ENCODE measurements at places on chromosomes 3 and 15.

DNA sequence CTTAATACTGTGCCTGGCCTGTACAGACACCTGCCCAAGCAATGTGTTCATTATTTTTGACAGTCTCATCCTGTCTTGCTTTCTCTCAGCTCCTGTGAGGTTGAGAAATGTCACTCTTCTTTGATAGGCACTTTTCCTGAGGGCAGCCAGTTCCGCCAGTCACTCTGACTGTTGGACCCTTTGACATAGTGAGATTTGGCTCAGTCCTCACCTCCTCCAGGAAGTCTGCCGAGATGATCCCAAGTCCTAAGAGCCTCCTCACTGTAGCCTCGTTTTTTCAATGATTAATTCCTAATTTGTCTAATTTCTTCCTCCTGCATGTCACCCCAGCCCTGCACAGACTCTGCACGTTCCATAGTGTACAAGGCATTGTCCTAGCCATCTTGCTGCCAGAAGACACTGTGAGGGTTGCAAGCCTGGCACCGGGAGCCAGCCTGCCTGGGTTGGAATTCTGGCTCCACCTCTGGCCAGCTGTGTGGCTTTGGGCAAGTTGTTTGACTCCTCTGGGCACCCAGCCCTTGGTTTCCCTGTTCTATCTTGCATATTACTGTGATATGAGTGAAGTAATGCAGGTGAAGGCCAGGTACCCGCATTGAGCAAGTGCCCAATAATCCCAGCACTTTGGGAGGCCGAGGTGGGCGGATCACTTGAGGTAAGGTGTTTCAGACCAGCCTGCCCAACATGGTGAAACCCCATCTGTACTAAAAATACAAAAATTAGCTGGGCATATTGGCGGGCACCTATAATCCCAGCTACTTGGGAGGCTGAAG is 24.3 kb downstream of the RPLP1 start:
- DNase-seq, result no peak

DNA sequence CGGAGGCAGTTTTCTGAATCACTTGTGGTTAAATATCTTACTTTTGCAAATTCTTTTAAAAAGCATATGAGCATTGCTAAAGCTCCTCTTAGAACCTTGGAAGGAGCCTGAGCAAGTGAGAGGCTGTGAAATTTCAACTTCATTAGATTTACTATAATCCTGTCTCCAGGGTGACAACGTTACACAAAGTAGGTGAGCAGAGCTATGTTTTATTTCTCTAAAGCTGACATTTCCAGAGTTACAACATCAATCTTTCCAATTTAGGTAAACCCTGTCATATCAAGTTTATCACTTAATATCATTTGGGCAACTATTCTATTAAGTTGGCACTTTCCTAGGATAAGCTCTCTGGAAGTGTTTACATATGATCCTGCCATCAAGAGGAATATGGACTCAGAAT is 544.9 kb upstream of the CBLB start:
- DNase-seq, result no peak

DNA sequence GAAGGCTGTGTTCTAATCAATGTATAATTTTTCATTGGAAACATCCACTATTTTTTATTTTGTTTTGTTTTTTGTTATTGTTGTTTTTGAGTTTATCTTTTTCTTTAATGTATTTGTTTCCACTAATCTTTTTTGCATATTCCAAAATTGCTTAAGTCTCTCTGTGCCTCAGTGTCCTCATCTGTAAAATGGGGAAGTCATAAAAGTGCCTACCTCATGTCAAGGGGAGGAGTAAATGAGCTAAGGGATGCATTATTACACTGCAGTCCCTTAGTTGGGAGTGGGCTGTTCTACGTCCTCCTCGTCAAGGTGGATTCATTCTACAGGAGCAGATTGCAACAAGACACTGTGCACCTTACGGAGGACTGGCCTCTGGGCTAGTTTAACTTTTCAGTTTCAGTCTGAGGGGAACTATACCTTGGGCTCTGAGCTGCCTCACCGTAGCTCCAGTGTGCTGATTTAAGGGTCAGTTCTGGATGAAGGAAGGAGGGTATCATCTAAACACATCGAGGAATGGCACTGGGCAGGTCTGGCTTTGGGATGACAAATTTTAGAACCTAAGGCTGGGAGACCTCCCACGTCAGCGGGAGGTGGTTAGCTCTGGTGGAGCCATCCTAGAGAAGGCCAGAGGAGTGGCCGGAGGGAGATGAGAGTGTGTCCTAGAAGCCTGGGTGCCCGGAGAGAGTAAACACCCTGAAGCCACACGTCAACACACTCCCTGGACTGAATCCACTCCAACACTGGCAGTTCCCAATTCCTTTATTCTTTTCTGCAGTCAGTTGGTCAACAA is 5.1 kb upstream of the SRP14 start:
- DNase-seq, result no peak

- no peak for DNase-seq
These were observed 46.8 kb downstream of the WDR76 start for GRCh38 chr15:43873651-43874050.

DNA sequence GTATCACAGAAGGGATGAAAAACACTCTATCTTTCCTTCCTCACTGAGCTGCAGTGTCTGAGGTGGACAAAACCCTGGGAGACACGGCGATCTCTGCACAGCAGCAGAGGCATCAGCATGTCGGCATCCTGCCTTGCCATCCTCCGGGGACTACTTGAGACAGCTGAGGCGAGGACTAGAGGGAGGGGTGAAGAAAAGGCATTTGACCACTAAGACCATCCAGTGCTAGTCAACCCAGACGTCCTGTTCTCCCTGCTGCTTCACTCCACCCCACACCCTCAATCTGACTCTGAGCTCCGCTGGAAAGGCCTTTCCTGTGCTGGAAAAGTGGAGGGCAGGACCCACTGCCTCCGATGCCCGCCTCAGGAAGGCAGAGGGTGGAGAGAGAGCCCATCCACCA is 67.3 kb downstream of the VGLL4 start:
- no peak for DNase-seq

DNA sequence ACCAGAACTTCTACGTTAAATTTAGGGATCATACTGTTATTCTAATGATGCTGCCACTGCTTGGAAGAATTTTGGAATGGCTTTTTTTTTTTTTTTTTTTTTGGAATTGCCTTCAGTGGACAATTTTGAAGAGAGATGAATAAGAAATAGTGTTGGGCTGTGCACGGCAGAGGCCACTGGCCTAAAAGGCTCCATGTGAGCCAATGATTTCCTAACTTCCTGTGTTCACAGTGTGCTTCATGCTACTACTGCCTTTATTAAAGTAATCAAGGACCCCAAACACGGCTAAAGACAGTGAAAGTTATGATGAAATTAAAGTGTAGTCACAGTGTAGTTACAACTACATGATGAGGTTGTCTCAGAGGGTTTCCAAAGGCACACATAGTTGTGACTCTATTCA is 100.8 kb upstream of the TNFAIP8L3 start:
- DNase-seq, result no peak

GRCh38 chr15:72168808-72169190 is 28.8 kb downstream of the GRAMD2A start:
- no peak for DNase-seq

Data from inflammatory macrophage treated with lipopolysaccharide for 4 hours (primary cell).